ENCODE measurements at places on chromosomes 4 and X.

- DNase-seq = no peak
Measured at GRCh38 chrX:15680401-15680800, 15.8 kb upstream of the CLTRN start.

GRCh38 chr4:19544446-19545125 lies 707.1 kb upstream of the SLIT2 start:
- DNase-seq = no peak

GRCh38 chrX:103384672-103385071 lies 8.3 kb downstream of the BEX3 start:
- no peak for DNase-seq

GRCh38 chr4:4577359-4577875 lies 35.6 kb upstream of the STX18 start:
- DNase-seq = no peak

DNA sequence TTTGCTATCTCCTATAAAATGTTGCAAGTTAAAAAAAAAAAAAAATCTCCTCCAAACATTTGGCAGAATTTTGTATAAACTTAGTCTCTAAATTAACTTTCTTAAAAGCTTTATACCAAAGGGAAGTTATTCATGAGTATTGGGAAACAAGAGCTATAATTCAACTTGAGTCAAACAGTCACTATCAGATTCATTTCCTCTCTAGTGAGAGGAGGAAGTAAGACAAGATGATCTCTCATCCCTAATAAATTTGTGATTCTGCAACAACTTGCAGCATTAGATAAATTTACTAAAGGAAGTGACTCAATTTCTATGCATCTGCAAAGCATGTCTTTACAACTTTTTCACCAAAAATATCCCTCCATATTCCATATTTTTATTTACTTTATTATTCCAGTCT lies 135.4 kb upstream of the GNPDA2 start:
- DNase-seq = no peak

DNA sequence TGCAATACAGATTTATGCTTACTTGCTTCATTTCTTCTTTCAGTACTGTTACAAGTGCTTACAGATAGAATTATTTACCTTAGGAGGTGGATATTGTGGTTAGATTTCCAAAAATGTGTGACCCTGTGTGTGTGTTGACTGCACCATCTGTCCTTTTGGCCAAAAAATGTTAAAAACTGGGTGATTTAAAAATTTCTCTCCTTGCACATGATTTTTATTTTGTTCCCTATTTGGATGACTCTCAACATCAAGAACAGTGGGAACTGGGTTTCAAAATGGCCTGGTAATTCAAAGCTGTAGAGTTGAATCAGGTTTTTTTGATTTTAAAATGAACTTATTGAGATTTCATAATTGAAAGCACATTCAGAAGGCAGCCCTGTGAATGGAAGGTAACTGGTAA lies 1132.9 kb downstream of the RAPGEF2 start:
- no peak for DNase-seq

DNA sequence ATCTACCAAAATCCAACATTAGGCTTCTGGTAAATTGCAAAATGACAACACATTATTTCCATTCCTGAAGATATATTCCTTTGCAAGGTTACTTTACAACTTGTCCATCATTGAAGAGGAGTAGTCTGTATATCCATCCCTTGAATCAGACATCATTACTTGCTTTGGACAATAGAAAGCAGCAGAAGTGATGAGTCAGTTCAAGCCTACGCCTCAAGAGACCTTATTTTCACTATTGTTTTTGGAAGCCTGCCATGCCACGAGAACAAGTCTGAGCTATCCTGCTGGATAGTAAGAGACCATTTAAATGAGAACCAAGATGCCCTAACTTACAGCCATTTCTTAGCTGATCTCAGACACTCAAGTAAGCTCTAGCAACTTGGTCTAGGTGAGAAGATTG lies 246.0 kb upstream of the HHIP start:
- DNase-seq = no peak

- no peak for DNase-seq
Measured at GRCh38 chrX:69951753-69952152, 98.0 kb downstream of the AWAT2 start.

GRCh38 chrX:69085151-69085550 lies 80.1 kb downstream of the PJA1 start:
- no peak for DNase-seq

GRCh38 chrX:154369449-154370299 lies 4.8 kb downstream of the FLNA start:
- DNase-seq = peak; percentile 39

DNA sequence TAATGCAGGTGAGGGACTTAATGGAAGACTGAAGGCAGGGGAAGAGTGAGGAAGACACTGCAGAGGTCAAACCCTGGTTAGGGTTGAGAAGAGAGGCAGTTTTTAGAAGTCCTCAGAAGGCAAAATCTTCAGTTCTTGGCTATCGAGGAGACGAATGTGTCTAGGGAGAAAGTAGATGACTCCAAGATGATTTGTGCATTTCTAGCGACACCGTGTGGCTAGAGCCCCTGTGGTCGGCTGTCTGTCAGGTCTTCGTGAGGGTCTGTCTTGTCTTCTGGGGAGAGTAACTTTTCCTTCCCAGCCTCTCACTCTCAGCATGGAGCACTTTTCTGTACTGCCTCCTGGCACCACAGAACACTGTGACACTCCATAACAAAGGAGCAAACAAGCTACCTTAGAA lies 458.1 kb downstream of the STIM2 start:
- DNase-seq = peak; percentile 67

GRCh38 chrX:128581615-128582014 lies 529.4 kb upstream of the ACTRT1 start:
- DNase-seq = no peak

DNA sequence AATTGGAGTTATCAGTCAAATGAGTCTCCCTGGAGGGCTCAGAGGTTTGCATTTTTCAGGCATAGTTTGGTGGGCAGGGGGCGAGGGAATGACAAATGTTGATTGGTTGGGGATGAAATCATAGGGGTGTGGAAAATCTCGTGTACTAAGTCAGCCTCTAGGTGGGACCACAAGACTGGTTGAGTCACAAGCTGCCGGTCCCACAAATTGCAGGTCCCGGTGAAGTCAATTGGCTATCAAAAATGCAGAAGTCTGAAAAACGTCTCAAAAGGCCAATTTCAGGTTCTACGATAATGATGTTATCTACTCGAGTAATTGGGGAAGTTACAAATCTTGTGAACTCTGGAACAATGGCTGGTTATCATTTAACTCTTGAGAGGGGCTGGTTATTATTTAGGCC lies 98.8 kb upstream of the DHX15 start:
- DNase-seq = no peak

DNA sequence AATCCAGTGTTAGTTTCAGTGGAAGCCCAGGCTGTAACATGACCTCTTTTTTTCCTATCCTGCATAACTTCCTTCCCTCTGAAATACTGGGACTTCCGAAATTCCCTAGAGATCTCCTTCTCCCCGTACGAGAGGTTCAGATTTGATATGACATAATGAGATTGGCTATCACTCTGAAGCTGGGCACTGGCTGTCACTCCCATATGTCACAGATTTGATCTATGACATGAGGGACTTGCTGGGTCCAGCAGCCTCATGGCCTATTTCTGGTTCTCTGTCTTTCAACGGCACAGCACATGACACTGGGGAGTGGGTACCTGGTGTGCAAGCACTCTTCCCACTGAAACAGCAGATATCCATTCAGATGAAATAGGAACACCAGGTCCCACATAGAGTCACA lies 36.7 kb downstream of the PF4 start:
- DNase-seq = no peak

DNA sequence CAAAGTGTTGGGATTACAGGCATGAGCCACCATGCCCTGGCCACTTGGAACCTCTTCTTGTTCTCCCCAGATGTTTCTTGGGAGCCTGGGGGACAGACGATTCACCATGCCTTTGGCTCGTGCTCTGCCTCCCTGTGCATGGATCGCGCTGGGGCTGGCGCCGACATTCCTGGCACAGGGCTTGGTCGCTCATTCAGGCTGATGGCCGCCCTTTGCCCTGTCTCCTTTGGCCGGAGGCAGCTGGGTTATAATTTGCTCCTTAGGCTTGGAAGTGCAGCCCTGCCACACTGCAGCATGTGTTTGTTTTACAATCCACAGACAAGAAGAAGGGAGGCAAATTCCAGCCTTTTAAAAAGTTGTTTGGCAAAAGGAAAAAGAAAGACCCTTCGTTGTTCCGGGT lies 115.3 kb downstream of the AASDH start:
- DNase-seq = no peak

GRCh38 chr4:14303856-14304255 lies 676.3 kb upstream of the BOD1L1 start:
- no peak for DNase-seq

GRCh38 chr4:72531322-72531721 lies 37.7 kb downstream of the ADAMTS3 start:
- no peak for DNase-seq

DNA sequence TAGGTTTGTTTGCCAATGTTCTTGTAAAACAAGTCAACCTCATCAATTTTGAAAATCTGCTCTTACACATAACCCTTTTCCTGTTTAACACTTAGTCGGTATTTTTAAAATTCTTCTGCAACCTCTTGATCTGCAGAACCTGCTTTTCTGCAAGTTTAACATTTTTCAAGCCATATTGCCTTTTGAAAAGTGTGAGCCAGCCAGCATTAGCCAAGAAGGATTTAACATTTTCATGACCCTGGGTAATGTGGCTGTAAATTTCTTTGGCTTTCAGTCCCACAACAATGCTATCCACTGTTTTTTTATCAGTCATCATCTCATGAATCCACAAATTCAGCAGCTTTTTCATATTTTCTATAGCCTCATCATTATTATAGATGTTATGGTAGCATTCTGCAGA lies 956.5 kb downstream of the FAT4 start:
- DNase-seq = no peak

DNA sequence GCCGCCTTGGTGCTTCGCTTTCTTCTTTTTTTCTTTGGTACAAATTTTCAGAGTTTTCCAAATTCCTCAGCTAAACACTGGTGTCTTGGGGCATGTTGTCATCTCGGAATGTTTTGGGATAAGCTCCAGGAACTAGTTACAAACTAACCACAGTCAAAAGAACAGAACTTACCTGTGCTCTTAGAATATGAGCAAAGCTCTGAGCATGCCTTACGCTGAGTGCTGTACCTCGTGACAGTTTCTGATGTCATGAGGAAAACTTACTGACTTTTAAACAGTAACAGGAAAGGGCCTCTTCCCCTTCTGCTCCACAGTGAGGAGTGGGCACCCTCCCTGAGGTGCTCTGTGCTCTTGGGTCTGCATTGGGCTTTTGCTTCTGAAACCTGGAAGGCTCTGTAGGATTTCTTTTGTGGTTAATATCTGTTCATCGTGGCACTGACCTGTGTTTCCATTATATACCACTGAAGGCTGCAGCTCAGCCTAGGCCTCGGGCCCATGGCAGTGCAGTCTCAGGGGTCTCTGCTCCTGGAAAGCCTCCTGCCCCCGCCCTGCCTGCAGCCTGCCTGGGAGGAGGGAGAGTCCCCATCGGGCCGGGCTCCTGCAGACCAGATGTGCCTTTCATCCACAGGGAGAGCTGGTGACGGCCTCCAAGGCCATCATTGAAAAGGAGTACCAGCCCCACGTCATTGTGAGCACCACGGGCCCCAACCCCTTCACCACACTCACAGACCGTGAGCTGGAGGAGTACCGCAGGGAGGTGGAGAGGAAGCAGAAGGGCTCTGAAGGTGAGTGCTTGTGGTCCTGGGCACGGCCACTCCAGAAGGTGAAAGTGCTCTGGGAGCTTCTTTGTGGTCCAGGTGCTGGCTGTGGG lies 48.7 kb downstream of the NOP14 start:
- DNase-seq = no peak

GRCh38 chrX:14015294-14015693 lies 14.4 kb downstream of the GEMIN8 start:
- DNase-seq = no peak

DNA sequence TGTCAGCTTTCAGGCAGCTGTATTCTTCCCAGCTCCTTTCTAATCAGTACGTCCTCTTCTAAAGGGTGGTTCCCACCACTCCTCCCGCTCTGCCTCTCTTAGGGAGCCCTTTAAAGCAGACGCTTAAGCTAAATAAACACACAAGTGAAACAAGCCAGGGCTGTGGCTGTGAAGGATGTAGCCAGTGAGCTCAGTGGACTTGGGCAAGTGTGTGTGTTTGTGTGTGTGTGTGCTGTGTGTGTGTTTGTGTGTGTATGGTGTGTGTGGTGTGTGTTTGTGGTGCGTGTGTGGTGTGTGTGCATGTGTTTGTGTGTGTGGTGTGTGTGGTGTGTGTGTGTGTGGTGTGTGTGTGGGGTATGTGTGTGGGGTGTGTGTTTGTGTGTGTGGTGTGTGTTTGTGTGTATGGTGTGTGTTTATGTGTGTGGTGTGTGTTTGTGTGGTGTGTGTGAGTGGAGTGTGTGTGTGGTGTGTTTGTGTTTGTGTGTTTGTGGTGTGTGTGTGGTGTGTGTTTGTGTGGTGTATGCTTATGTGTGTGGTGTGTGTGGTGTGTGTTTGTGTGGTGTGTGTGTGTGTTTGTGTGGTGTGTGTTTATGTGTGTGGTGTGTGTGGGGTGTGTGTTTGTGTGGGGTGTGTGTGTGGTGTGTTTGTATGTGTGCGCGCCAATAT lies 283.3 kb downstream of the PTTG2 start:
- DNase-seq = no peak

All from NAMALWA (cell line).